ENCODE measurements at places on chromosomes 12 and 14.

DNA sequence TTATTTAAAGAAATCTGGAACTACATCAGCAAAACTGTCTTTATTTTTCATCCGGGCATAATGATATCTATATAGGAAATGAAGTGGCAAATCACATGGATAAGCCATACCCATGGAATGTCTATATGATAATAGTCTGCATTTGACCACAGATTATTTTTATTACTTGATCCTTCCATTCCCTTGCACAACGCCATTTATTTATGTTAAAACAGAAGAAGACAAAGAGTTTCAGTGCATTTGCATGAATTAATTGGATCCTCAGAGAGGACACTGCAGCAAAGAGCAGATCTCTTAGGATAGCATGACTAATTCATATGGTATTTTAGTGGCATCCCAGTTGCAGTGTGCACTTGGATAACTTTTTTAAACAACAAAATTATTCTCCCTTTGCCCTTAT, 345.0 kb downstream of the CCDC91 start:
- DNase-seq: peak; percentile 4

DNA sequence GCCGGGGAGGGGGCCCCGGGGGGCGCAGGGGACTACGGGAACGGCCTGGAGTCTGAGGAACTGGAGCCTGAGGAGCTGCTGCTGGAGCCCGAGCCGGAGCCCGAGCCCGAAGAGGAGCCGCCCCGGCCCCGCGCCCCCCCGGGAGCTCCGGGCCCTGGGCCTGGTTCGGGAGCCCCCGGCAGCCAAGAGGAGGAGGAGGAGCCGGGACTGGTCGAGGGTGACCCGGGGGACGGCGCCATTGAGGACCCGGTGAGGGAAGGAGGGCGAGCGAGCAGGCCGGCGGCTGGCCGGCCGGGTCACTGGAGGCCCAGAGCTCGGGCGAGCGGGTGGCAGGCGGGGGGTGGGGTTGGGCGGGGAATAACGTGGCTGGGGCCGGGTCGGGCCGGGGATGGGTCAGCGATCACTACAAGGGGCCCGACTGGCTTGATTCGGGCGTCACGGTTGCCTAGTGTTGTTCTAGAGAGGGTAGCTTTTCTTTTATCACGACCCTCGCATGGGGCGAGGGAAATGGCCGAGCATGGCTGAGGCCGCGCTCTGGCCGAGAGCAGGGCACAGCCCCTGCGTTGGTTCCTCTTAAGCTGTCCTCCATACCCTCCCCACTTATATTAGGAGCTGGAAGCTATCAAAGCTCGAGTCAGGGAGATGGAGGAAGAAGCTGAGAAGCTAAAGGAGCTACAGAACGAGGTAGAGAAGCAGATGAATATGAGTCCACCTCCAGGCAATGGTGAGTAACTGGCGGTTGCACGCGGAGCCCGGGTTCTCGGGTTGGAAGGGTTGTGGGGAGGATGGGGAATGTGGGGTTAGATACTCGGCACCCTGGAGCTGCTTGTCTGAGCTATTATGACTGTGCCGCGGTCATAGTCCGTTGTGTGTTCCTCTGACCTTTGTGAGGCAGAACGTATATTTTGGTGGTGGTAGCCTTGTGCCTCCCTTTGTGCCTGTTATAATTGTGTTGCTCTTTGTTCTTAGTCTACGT, 603 bp downstream of the PABPN1 start:
- peak; percentile 68 for DNase-seq

GRCh38 chr12:132493482-132494178, 3.7 kb downstream of the FBRSL1 start:
- DNase-seq: no peak

DNA sequence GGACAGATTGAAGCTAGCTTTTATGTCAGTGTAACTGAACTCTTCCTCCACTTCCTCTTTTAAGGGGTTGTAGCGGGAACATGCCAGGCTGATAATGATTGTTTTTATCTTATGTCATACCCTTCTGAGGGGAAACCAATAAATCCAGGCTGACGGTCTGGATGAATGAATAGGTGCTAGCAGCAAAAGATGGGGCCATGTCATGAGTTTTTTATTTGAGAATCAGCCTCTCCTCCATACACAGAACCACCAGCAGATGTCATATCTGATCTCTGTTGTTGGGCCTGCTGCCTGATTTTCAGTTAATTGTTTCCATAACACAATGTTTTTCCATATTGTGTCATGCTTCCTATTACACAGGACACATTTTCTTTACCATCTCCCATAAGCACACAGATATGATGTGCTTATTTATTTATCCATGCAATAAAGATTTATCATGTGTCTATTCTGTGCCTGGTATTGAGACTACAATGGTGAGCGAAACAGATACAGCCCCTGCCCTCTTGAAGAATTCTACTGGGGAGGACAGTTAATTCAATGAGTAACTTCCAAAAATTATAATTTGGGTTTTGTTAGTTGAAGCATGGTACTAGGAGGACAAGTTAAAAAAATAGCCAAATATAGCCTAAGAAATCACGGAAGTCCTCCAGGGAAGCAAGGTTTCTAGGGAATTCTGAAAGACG, 33.6 kb upstream of the CRY1 start:
- peak; percentile 26 for DNase-seq

GRCh38 chr14:21039585-21040369, 2.4 kb upstream of the RNASE7 start:
- peak; percentile 46 for DNase-seq

DNA sequence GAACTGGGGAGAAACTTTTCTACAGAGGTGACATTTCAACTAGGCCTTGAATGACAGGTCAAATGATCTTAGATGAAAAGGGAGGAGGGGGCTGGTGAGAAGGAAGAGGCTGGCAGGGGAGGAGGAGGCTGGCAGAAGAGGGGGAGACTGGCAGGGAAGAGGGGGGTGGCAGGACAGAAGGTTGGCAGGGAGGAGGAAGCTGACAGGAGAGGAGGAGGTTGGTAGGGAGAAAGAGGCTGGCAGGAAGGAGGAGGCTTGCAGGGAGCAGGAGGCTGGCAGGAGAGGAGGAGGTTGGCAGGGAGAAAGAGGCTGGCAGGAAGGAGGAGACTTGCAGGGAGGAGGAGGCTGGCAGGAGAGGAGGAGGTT, 63.4 kb upstream of the PPP4R3A start:
- DNase-seq: no peak

- DNase-seq: peak; percentile 70
Observed at GRCh38 chr14:74563233-74563585, 48.8 kb downstream of the LTBP2 start.

All from Daoy (cell line).